ENCODE measurements at places on chromosomes 4 and X.

DNA sequence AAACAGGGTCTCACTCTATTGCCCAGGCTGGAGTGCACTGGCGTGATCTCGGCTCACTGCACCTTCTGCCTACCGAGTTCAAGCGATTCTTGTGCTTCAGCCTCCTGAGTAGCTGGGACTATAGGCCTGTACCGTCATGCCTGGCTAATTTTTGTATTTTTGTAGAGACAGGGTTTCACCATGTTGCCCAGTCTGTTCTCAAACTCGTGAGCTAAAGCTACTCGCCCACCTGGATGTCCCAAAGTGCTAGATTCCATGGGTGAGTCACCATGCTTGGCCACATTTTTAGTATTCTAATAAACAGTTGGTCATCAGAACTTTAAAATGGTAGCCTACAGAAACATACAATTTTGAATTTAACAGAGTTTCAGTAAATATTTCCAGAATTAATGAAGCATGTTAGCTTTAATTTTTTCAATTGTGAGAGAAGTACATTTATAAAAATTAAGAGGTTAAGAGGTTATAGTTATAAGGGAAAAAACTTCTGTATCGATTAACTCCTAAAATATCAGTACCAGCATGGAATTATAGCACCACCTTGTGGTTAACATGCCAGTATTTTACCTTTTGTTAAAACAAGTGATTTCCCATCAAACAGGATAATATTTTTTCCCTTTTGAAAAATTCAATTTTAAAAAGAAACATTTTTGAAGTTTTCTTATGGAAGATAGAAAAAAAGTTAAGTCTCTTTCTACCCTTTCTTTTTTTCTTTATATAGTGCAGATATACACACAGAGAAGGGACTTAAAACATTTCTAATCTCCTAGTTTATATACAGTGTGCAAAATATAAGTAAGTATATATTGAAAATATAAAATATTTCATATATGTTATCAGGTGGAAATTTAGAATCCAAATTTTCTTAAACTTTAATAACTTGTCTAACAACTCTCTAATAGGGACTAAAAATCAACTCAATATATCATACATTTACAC lies 35.4 kb downstream of the CEP44 start:
- DNase-seq = no peak

GRCh38 chrX:76109654-76110053 lies 63.2 kb upstream of the PBDC1 start:
- DNase-seq = no peak

GRCh38 chrX:78796916-78797315 lies 49.4 kb downstream of the LPAR4 start:
- no peak for DNase-seq

- no peak for DNase-seq
Measured at GRCh38 chr4:24475756-24476155, 108.6 kb downstream of the DHX15 start.

GRCh38 chrX:586351-586750 lies 44.2 kb upstream of the SHOX start:
- DNase-seq = no peak

DNA sequence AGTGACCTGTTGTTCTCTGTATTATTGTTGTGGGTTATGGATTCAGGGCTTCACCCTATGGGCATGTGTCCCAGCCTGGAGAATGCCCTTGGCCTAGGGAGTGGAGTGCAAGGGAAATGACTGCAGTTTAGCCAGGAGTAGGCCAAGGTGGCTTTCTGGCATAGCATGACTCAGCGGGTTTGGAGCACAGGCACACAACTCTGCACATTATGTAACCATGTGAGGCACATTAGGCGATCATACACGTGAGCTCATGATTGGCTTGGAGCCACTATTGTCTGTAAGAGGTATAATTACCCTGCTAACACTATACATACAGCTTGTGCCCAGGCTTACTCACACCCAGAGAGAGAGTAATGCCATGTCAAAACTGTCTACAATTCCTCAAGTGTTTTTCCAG lies 35.1 kb upstream of the TACR3 start:
- DNase-seq = no peak

DNA sequence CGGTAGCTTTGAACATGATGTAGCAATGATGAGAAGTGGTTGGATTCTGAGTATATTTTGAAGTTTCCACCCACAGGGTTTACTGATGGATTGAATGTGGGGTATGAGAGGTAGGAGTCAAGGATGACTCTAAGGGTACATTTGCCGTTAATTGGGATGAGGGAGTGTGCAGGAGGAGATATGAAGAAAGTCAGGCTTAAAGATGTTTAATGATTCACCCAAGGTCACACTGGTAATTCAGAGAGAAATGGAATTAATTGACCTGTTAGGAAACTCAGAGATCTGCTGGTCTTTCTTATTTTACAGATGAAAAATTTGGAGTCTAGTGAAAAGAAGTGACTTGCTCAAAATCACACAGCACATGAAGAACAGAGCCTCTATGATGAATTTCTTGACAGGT lies 390.7 kb downstream of the GBA3 start:
- DNase-seq = no peak

Measured in omental fat pad (tissue), 4 donors.